Foreskin melanocyte (primary cell): ENCODE measurements at places on chromosomes 6 and 20.

- no peak for DNase-seq
Observed at GRCh38 chr6:168725802-168726201, 284.8 kb downstream of the SMOC2 start.

GRCh38 chr6:38843798-38844197 is 128.7 kb downstream of the DNAH8 start:
- DNase-seq: no peak

GRCh38 chr6:42423244-42423643 is 28.5 kb downstream of the TRERF1 start:
- no peak for DNase-seq

- peak; percentile 16 for DNase-seq
Observed at GRCh38 chr20:3115190-3116107, 30.9 kb upstream of the AVP start.

DNA sequence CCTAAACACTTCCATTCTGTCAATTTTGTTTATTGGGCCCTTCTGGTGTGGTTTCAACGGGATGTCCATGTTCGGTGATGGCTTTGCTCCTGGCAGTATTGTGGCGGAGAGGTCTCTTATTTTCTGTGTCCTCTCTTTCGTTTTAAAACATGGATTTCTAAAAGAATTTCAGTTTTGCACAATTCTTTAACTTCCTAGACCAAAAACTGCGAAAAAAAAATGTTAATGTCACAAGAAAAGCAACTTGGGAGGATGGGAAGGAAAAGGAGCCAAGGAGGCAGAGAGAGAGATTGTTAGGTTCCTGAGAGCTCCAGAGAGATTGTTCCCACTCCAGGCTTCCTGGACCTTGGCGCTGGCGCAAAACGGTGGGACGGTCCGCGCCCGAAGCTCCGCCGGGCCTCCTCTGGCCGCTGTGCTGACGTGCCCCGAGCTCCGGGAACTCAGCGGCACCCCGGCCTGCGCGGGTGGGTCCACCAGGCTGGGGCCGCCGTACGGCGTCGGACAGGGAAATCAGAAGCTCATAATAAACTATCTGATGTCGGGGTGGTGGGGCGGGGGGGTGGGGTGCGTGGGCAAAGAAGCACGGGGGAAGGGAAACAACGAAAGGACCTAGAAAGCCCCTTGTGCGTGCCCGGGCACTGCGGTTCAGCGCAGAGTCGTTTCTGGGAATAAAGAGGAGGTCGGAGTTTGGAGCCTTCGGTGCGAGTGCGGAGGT is 951 bp upstream of the OLIG3 start:
- DNase-seq: no peak

- DNase-seq: no peak
Observed at GRCh38 chr6:141552031-141552430, 580.7 kb upstream of the GJE1 start.

DNA sequence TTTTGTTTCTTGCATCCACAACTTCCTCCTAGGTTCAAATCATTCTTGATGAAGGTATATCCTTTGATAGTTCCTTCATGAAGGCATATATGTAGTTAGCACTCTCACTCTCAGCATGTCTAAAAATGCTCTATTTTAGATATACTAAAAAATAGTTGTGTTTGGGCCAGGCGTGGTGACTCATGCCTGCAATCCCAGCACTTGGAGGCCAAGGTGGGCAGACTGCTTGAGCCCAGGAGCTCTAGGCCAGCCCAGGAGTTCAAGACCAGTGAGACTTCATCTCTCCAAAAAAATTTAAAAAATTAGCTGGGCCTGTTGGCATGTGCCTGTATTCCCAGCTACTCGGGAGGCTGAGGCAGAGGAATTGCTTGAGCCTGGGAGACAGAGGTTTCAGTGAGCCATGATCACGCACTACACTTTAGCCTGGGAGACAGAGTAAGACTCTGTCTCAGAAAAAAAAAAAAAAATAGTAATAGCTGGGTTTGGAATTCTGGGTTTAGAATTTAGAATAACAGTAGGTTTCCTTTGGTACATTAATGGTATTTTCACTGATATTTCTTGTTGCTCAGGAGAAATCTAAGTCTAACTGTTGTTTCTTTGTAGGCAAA is 7.0 kb downstream of the SERAC1 start:
- no peak for DNase-seq

- no peak for DNase-seq
Observed at GRCh38 chr6:124054034-124054433, 250.4 kb downstream of the NKAIN2 start.

GRCh38 chr20:16501301-16501700 is 71.9 kb downstream of the KIF16B start:
- no peak for DNase-seq

- DNase-seq: peak; percentile 16
Observed at GRCh38 chr20:12152996-12153395, 235.3 kb downstream of the BTBD3 start.

DNA sequence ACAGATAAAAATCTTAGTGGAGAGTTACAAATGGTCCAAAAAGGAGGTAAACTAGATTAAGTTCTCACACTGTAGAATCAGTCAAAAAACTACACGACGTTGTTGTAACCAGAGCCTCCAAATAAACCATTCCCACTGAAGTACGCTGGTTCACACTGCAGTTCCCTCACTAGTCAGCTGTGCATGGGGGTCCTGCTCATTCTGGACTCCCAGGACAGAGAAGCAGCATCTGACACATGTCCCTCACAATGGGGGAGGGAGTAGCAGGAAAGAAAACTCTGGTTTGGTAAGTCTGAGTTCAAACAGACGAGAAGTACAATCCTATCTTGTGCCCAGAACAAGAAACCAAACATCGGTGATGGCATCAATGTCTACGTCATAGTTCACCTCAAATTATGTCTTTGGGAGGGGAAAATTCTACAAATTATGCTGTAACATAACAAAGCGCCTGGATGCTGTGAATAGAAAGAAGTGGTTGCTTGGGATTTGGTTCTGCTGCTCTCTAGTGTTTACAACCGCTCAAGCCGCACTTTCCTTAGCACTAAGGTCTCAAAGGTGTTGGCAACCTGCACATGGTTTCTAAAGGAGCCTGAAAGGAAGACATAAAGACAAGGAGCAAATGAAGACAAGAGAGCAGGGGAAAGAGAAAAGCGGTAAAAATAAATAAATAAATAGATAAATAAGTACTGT is 208.0 kb downstream of the GMDS start:
- no peak for DNase-seq

GRCh38 chr20:47645632-47646031 is 139.6 kb downstream of the SULF2 start:
- DNase-seq: no peak

- DNase-seq: no peak
Observed at GRCh38 chr6:3532296-3532916, 75.6 kb upstream of the SLC22A23 start.

DNA sequence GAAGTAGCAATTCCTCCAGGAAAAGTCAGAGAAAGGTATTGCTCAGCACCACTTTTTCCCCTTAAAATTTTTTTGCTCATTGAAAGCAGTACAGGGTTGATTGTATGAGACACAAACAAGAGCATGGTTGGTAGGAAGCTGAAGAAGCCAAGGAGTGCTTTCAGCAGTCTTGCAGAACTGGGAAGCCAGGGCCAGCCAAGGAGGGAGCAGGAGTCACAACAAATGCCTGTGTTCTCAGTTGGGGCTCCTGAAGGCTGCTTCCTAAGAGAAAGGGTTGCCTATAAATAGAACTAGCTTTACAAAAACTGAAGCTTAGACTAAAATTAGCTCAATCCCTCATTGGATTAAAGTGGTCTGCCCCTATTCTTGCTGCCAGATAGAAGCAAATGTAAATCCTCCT is 3.3 kb upstream of the THEMIS start:
- DNase-seq: no peak

- peak; percentile 99 for DNase-seq
Observed at GRCh38 chr20:5065879-5066383, 53.8 kb downstream of the PCNA start.

DNA sequence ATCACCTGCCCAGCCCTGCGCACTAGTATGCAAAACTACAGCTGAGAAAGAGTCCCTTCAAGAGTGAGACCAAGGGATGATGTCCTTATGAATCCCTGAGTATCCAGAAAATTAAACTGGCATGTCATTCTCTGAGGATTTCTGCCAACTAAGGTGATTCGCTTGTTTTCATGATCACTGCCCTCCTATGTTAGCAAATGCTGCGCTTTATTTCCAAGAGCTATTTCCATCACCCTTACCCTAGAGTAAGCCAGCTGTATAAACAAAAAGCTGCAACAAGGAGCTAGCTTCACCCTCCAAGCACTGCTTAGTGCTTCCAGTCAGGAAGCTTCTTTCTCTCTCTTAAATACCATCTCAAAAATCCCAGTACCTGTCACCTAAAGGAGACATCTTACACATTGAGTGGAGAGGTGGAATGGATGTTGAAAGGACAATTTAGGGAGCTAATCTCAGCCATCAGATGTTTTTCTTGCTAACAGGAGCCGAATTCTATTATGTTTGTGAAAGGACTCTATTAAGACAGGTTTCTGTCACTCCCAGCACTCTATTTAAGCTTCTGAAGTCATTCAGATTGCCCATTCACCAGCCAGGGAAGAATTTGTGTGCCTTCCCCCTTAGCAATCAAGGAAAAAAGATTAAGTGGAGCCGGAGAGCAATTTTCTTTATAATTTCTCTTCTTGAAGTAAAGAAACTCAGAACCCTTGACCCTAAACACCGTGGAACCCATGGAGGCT is 322.2 kb downstream of the NRN1 start:
- DNase-seq: no peak

DNA sequence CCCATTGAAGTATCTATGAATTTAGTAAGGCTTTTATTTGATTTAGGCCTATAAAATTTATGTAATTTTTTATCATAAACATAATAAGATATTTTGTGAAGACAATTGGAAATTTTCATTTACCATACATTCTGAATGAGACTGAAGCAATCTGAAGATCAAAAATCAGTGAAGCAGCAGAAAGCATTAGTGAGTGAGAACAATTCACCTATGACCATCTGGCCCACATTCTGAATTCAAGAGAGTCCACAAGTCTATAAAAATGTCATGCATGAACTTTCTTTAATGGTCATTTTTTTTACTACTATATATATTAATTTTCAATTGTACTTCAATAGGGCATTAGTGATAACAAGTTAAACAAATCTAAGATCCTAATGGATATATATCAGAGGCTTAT is 1026.6 kb upstream of the MAP3K7 start:
- DNase-seq: no peak

DNA sequence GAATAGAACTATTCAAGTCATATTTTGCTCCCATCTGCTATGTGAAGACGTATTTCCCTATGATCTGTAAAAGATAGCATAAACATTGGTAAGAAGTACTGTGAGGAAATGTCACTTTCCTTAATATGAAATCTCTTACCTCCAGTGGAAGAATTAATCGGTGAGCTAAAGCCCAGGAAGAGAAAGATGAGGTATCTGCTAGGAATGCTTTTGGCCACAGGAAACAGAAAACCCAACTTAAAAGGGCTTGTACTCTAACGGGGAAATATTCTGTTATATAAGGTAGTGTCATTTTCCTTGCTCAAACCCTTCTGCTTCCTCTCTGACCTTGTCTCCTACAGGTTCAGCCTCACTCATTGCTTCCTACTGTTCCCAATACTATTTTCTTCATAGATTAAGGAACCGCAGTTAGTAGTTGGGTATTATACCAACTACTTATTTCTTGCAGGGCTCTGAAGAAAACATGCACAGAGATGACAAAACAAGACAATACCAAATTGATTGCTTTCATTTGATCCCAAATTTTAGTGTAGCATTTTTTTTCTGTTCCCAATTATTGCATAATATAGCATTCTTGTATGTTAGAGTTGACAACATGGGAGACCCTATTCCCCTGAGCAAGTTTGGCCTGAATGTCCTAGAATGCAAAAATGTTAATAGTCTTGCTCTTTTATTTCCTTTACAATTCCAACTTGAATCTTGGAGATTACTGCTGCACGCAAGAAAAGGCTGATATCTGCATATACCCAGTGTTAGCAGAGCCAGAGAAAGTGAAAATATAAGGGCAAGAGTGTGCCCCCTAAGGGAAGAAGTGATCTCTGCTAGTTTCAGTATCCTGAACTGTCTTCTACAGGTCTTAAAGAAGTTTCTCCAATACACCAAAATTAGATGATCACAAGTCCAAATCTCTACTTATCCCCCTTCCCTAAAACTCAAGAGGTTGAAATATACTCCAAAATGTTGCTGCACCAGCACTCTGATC is 65.3 kb downstream of the AFG1L start:
- DNase-seq: no peak

DNA sequence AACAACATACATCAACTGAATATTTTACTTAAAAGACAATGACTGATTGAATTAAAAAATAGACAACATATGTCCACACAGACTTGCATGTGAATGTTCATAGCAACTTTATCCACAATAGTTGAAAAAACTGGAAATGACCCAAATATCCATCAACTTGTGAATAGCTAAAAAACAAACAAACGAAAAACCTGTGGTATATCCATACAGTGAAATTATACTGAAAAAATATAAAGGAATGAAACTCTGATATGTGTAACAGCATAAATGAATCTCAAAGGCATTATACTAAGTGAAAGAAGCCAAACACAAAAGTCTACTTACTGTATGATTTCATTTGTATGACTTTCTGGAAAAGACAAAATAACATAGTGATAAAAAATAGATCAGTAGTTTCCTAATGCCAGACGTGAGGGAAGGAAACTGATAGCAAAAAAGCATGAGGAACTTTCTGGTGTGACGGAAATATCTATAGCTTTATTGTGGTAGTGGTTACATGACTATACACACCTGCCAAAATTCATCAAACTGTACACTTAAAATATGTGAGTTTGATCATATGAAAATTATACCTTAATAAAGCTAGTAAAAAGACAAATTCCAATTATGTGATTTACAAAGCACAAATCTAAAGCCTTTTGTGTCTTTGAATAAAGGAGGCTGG is 123.2 kb downstream of the BACH2 start:
- no peak for DNase-seq

- DNase-seq: no peak
Observed at GRCh38 chr20:47335251-47336128, 21.0 kb downstream of the ZMYND8 start.

DNA sequence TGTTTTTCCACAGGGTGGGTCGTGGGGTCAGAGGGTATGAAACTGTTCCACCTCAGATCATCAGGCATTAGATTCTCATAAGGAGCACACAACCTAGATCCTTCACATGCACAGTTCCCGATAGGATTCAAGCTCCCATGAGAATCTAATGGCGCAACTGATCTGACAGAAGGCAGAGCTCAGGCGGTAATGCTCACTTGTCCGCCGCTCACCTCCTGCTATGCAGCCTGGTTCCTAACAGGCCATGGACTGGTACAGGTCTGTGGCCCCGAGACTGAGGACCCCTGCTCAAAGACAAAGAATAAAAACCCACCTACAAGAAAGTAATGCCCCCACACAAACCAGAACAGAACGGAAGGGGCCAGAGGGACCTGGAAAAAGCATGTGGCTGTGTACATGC is 76.1 kb upstream of the SNX9 start:
- no peak for DNase-seq

- peak; percentile 60 for DNase-seq
Observed at GRCh38 chr6:43627008-43627825, 1.8 kb downstream of the GTPBP2 start.

DNA sequence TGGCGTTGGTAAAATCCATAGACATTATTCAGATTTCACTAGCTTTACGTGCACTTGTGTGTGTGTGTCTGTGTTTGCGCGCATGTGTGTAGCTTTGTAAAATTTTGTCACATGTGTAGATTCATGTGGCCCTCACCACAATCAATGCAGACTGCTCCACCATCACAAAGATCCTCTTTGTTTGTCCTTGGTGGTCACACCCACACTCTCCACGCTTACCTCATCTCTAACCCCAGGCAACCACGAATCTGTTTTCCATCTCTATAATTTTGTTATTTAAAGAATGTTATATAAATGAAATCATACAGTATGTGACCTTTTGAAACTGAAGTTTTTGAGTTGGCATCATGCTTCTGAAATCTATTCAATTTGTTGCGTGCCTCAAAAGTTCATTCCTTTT is 58.5 kb downstream of the GRM1 start:
- DNase-seq: peak; percentile 99

GRCh38 chr6:98272060-98272459 is 562.3 kb upstream of the POU3F2 start:
- no peak for DNase-seq
